Activated naive CD4-positive, alpha-beta T cell (primary cell): ENCODE measurements at places on chromosomes 1 and 21.

DNA sequence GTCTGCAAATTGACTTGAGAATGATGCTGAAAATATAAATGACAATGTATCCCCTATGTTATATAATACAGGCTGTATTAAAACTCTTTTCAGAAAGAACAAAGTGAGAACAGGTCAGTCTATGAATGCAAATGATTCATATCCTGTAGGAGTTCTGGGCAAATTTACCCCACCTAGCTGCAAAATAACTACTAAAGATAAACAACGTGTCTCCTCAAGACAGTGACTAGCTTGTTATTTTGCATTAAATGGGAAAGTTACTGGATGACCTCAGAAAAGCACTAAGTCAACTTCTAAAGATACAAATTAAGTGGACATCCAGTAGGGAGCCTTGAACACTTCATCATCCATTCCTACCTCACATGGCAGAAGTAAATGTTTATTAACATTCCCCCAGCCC lies 11.1 kb downstream of the RNF19B start:
- no peak for DNase-seq

DNA sequence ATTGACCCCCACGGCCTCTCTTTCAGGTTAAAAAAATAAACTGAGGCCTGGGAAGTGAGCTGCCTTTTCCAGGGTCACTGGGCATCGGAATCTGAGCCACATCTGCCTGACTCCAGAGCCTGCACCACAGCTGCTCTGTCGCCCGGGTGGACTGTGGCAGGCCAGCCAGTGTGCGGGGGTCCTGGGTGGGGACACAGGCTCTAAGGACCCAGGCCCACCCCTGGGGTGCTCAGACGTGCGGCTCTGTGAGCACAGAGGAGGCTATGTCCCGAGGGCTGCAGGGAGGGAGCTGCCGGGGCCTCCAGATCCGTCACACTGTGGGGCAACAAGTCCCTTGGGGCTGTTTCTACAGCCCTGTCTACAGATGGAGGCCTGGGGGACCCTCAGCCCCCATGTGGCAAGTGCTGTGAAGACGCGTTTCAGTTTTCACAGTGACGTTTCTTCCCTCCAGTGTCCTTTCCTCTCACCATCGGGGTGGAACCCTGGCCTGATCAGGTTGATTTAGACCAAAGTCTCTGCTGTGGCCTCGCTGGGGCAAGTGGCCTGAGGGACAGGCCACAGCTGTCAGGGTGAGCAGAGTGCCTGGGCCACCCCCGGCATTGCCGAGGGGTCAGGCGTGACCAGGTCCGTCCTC lies 39.2 kb upstream of the ACTRT2 start:
- no peak for DNase-seq

GRCh38 chr1:178241057-178241456 lies 147.2 kb downstream of the RASAL2 start:
- no peak for DNase-seq

- DNase-seq, result no peak
These were observed 94.8 kb upstream of the KIAA0040 start for GRCh38 chr1:175287377-175287776.

DNA sequence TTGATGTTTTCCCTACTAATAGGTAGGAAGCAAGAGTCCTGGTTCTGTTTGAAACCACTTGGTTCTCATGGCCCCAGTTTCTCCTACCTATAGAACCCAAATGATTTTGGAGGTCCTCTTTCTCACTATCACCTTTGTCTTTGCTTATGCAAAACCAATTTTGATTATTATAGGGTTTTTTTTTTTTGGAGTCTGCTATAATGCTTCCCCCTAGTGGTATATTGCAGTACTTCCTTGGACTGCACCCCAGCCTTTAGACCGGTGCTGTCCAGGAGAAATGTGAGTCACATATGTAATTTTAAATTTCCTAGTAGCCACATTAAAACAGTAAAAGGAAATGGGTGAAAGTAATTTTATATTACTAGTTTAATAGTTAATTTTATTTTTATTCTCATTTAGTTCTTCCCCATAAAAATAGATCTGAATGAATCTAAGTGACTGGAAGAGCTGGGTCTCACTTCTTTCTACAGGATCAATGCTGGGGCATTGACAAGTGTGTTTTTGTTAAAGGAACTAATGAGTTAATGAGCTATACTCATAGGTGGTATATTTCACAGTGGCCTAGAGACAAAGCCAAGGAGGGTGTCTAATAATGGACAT lies 10.6 kb downstream of the FCMR start:
- DNase-seq, result no peak

DNA sequence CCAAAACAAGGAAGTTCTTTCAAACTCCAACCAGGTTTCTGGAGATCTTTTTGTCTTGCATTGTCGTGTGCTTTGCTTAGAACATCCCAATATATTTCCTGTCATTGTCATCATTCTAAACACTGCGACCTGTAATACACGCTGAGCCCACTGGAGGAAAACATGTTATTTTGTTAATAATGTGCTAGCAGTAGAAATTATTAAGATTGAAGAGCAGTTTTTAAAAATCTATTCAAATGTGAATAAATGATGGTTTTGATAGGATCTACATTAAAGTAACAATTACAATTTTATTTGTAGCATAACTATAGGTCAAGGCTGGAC lies 268.5 kb downstream of the PTPRC start:
- no peak for DNase-seq

DNA sequence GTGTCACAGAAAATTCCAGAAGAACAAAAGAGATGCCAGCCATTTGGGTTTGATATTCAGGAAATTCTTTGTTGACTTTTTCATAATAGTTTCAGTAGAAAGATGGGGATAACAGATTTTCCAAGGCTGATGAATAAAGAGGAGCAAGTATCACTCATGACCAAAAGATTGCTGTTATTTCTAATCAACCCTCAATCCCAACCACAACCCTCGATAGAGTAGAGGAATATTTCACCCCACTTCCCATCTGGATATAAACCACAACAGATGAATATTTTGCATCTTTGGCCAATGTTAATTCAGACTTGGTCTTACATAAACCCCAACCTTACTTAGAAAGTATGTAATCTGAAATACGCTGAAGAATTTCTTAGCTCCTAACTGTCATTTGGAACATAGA lies 232.4 kb downstream of the SEC16B start:
- no peak for DNase-seq

DNA sequence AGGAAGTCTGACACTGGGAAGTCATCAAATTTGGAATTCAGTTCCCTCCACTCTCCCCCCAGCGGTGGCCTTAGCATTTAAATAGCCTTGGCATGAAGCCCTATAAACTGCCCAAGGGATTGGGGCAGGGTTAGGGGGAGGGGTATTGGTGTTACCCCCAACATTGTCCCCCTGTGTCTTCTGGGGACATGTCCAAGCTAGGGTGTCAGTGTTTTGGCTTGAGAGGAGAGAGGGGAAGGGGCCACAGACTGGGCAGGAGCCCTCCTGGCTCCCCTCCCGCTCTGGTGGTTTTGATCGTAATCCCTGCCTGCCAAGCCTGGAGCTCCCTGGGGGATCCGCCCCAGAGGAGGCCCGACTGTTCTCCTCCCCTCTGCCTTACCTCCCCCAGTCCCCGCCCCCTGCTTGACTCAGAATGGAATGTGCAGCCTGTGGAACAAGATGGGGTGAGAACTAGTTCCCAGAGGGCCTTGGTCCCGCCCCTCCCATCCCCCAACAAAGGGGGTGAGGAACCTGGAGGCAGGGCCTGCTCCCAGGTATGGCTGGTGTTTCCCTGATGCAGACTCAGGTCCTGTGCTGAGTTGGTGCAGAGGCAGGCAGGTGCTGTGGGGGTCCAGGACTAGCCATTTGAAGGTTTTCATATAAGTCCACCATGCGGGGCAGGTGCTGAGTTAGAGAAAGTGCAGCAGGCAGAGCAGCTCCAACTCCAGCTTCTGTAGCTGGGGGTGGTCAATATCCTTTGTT lies 7.4 kb downstream of the SOX13 start:
- DNase-seq, result no peak

DNA sequence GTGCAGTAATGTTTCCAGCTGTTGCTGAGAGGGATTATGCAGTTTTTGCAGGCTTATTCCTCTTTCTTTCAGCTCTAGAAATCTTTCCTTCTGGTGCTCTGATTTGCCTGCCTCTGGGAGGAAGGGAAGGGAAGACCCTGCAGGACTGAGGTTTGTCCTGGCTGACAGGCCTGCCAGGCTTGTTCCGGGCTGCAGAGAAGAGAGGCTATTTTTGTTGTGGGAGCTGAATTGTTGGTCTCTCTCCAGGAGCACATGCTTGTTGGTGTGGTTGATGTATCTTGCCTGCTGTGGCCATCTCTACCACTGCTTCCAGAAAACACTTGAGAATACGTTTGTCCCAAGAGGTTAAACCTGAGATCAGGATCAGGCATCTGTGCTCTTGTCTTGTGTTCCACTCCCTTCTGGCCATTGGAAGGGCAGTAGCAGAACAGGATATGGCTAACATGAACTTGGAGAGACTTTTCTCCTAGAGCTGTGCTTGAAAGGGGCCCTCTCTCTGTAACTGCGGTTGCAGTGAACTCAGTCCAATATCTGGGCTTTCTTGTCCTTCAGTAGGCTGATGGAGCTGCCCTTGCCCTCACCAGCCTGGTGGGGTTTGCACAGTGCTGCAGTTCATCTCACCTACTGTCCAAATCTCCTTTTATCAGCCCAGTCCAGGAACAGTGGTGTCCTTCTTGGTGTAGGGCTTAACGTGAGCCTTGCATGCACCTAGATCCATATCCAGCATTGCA lies 21.5 kb upstream of the SLC25A34 start:
- DNase-seq, result no peak

- DNase-seq, result no peak
These were observed 36.3 kb upstream of the FAM3B start for GRCh38 chr21:41280115-41280919.

GRCh38 chr1:186753241-186753640 lies 73.0 kb upstream of the PTGS2 start:
- no peak for DNase-seq

DNA sequence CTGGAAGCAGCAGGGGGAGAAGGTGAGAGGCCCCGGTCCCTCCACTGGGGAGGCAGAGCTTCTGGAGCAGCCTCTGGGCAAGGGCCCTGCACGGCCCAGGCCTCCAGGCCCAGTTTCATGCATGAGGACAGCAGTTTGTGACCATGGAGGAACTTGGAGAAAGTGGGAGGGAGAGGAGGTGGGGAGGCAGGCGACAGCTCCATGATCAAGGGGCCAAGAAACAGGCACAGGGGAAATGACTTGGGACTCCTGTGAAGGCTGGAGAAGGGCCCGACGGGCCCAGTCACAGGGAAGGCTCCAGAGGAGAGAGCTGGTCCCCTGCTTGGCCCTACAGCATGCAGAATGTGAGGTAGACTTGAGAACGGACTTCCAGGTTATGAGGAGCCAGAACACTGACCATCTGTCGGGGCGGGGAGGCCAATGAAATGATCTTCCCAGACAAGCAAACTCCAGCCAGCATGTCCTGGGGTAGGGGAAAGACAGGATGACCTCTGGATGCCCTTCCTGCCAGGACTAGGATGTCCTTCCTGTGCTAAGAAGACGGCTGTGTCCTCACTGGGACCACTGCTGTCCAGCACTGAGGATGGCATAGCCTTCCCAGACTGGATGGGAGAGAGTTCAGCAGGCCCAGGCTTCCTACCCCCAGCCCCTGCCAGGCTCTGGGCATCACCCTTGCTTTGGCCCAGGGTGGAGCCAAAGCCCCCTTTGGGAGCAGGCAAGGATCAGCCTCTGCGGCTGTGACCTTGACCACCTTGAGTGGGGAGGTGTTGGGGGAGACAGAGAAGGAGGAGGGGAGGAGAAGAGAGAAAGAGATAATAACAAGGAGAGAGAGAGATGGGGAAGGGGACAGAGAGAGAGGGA lies 548.2 kb downstream of the PTPRU start:
- DNase-seq, result no peak

DNA sequence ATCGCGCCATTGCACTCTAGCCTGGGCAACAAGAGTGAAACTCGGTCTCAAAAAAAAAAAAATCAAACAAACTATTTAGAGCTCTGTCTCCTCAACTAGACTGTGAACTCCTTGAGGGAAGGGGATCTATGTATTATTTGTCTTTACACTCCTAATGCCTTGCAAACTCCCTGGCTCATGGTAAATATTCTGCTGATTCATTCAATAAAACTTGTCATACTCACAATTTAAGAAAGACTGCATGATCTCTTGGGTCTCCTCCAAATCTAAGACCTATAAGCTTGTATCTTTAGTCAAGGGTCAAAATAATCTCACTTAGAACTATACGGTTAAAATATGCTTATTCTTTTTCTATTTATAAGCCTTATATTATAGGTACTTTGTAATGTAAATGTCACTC lies 90.3 kb upstream of the NR5A2 start:
- no peak for DNase-seq

GRCh38 chr1:216945538-216946080 lies 222.4 kb upstream of the ESRRG start:
- no peak for DNase-seq

GRCh38 chr1:117631359-117632160 lies 25.7 kb downstream of the TENT5C start:
- no peak for DNase-seq

GRCh38 chr1:107016376-107016978 lies 40.0 kb upstream of the PRMT6 start:
- DNase-seq, result no peak

DNA sequence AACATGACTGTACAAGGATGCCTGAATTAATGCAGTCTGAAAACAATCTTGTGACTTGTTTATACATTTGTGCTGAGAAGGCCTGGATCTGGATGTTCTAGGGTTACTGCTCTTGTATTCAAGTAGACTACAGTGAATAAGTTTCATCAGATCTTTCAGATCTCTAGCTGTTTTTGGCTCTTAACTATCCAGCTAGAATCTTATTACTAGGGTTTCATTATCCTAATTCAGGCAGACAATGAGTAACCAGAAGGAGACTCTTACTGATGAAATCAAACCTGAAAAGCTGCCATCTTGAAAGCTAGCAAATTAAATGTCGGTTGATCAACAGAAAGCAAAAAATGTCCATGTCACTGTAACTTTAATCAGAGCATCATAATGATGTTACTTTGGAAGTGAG lies 112.5 kb upstream of the KCNK2 start:
- DNase-seq, result no peak

DNA sequence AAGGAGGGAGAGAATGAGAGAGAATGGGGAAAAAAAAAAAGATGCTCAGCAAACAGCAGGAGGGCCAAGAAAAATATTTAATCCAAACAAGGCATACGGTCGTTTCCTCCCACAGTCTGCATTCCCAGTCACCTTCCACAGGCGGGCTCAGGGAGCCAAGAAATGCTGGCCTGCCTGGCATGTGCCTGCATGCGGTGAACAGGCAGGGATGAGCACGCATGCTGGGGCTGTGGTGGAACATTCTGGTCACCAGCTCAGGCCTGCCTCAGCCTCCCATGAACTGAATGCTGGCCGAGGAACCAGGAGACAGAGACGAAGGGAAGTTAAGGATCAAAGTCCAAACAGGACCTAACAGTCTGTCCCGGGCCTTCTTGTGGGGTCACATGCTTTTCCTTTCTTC lies 335.3 kb downstream of the ASTN1 start:
- DNase-seq, result no peak

- DNase-seq, result no peak
These were observed 43.8 kb upstream of the DMBX1 start for GRCh38 chr1:46445773-46446256.

- no peak for DNase-seq
These were observed 60.4 kb downstream of the DNTTIP2 start for GRCh38 chr1:93818570-93818959.

DNA sequence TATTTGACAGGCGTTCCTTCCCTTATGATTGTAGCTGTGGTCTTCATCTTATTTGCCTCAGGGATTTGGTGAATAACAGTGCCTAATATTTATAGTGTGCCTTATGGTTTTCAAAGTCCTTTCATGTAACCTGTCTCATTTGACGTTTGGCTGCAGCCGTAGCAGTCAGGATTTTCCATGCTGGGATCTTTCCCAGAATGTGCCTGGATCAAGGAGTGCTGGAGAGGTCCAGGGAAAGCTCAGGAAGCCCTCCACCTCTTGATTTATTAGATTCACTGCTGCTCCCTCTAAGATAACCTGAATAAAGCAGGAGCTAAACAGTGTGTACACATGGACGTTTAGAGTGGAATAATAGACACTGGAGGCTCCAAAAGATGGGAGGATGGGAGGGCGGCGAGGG lies 5.2 kb downstream of the C1orf21 start:
- no peak for DNase-seq
